ENCODE measurements at places on chromosomes 3 and 15. TPM values are rescaled to one million over a fixed set of nuclear protein-coding genes. Genes with fewer than 3 reads are reported as not detected.

GRCh38 chr15:100718075-100718980 is 115.9 kb downstream of the ASB7 start:
- no peaks in the 10 kb centered on the region for H3K36me3 ChIP-seq
- no peak overlapping the region for H3K4me3 ChIP-seq
- peaks cover 53% of the 10 kb centered on the region for H3K4me1 ChIP-seq

DNA sequence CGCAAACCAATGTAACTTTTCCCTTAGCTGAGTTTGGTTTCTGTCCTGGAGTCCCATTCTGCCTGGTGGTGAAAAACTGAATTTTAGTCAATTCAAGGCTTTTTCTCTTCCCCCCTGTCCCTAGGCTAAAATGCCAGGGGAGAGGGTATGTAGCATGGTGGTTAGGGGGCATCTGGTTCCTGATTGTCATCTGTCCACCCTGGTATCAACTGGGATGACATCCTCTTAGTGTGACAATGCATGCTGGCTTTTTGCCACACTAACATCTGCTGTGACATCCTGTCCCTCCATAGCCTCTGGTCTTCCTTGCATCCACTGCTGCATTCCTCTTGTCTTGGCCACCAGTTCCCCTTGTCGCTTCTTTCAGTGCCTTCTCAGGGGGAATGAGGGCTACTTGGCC is 73.7 kb downstream of the ABHD5 start:
- DNase-seq, result no peak
- H3K27ac ChIP-seq, result no peak overlapping the region
- H3K4me1 ChIP-seq, result peaks cover 4% of the 10 kb centered on the region
- no peaks in the 10 kb centered on the region for H3K36me3 ChIP-seq
- H3K4me3 ChIP-seq, result no peak overlapping the region

DNA sequence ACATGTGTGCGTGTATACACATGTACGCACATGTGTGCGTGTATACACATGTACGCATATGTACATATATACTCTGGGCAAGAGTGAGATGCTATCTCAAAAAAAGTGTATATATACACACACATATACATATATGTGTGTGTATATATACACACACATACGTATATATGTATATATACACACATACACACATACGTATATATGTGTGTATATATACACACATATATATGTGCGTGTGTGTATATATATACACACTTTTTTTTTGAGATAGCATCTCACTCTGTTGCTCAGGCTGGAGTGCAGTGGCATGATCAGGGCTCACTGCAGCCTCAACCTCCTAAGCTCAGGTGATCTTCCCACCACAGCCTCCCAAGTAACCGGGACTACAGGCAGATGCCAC is 8.4 kb downstream of the HACL1 start:
- peaks cover 14% of the 10 kb centered on the region for H3K36me3 ChIP-seq
- DNase-seq, result no peak
- no peak overlapping the region for H3K4me3 ChIP-seq
- no peaks in the 10 kb centered on the region for H3K27me3 ChIP-seq
- H3K4me1 ChIP-seq, result no peaks in the 10 kb centered on the region

- no peak overlapping the region for H3K4me3 ChIP-seq
- peaks cover 8% of the 10 kb centered on the region for H3K36me3 ChIP-seq
- no peaks in the 10 kb centered on the region for H3K27me3 ChIP-seq
- H3K4me1 ChIP-seq, result peaks cover 42% of the 10 kb centered on the region
- DNase-seq, result no peak
These were observed 26.2 kb downstream of the LPP start for GRCh38 chr3:188180114-188180513.

DNA sequence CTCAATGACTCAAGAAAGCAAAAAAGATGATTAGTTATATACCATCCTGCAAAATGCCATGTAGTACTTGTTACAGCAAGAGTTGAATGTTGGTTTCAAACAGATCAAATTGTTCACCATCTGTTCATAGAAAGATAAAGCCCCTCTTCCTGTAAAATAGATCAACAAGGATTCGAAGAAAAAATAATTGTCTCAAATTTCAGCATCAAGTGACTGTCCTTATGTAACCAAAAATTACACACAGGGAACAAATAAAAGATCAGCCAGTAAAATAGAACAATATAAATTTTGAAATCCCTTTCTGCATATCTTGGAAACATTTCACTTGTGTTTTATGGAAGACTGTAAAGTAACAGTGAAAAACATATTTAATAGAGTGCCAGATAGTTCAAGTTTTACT is 165.1 kb upstream of the STAC start:
- peaks cover 7% of the 10 kb centered on the region for H3K27me3 ChIP-seq
- H3K4me1 ChIP-seq, result no peaks in the 10 kb centered on the region
- no peaks in the 10 kb centered on the region for H3K36me3 ChIP-seq
- no peak for DNase-seq
- H3K27ac ChIP-seq, result no peak overlapping the region

IGF2BP2 gene
- 187 TPM for total RNA-seq

GRCh38 chr3:14933820-14934425 is 13.5 kb upstream of the NR2C2 start:
- peaks cover 43% of the 10 kb centered on the region for H3K4me1 ChIP-seq
- H3K27me3 ChIP-seq, result no peaks in the 10 kb centered on the region
- peak overlapping the region; percentile 91 for H3K27ac ChIP-seq

DNA sequence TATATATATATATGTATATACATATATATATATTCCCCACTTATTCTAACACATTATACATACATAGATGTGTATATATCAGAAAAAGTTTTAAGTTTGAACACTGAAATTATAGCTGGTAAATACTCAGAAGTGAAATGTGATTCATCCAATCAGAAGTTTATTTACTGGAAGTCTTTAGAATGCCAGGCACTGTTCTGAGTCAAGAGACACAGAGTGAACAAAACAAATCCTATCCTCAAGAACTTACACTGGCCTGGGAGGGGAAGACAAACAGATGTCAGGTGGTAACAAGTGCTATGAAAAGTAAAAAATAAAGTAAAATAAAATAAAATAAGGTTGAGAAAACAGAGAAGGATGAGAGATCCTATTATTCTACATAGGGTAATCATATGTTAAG is 13.4 kb downstream of the DHX36 start:
- H3K4me1 ChIP-seq, result no peaks in the 10 kb centered on the region
- H3K27ac ChIP-seq, result no peak overlapping the region
- no peak for DNase-seq
- no peaks in the 10 kb centered on the region for H3K27me3 ChIP-seq

GRCh38 chr15:42355291-42355690 is 4.0 kb upstream of the CAPN3 start:
- H3K4me3 ChIP-seq, result no peak overlapping the region
- H3K36me3 ChIP-seq, result peaks cover 2% of the 10 kb centered on the region
- no peaks in the 10 kb centered on the region for H3K4me1 ChIP-seq
- no peak overlapping the region for H3K27ac ChIP-seq

GOLGA6L7 gene
- total RNA-seq, result not detected

DNA sequence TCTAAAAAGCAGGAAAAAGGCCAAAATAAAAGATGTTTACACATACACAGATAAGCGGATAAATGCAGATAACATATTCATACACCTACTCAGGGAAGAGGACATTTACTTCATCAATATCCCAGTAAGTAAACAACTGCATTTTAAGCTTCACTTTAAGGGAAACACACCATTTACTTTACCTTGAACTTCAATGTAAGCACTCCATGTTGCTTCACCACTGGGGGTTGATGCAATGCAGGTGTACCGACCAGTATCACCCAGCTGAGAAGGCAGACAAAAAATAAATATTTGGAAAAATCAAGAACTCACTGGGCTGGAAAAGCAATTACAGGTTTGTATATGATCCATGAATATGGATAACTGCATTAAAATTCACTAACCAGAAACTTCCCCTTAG is 1099.5 kb downstream of the ROBO1 start:
- no peak overlapping the region for H3K27ac ChIP-seq
- H3K27me3 ChIP-seq, result no peaks in the 10 kb centered on the region
- peaks cover 16% of the 10 kb centered on the region for H3K36me3 ChIP-seq
- peaks cover 6% of the 10 kb centered on the region for H3K4me1 ChIP-seq

DNA sequence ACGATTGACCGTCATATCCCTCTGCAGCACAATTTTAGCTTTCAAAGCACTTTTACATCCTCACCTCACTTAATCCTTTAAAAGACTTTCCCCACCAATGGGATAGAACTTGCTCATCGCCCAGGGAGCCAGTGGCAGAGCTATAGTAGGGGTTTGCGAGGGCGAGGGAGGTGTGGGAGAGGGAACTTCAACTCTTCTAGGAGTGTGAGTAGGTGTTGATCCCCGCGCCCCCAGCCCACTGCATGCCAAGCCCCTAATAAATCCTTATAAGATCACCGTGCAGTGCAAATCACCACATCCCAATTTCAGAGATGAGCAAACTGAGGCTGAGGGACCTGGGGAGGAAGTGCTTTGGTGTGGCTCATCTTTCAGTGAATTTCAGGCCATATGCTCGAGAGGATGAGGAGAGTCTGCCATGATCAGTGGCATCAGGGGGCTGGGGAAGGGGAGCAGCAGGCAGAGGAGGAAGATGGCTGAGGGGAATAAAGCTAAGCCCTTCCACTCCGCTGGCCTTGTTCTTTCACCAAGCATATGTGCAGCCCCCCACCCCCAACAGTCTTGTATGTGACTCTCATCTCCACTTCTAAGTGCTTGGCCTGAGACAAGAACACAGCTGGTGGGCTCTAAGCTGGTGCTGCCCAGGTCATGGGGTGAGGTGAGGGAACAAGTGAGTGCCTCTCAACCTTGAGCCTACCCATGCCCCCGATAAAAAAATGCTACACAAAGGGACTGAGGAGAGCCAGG is 5.1 kb downstream of the INSYN1 start:
- no peak overlapping the region for H3K4me3 ChIP-seq
- H3K27ac ChIP-seq, result peak overlapping the region; percentile 45
- H3K4me1 ChIP-seq, result peaks cover 2% of the 10 kb centered on the region
- DNase-seq, result no peak
- no peaks in the 10 kb centered on the region for H3K36me3 ChIP-seq

- no peaks in the 10 kb centered on the region for H3K36me3 ChIP-seq
- H3K27ac ChIP-seq, result no peak overlapping the region
- H3K4me1 ChIP-seq, result peaks cover 1% of the 10 kb centered on the region
- DNase-seq, result no peak
- H3K4me3 ChIP-seq, result no peak overlapping the region
These were observed 262.5 kb upstream of the ATP10A start for GRCh38 chr15:26125664-26126063.

DNA sequence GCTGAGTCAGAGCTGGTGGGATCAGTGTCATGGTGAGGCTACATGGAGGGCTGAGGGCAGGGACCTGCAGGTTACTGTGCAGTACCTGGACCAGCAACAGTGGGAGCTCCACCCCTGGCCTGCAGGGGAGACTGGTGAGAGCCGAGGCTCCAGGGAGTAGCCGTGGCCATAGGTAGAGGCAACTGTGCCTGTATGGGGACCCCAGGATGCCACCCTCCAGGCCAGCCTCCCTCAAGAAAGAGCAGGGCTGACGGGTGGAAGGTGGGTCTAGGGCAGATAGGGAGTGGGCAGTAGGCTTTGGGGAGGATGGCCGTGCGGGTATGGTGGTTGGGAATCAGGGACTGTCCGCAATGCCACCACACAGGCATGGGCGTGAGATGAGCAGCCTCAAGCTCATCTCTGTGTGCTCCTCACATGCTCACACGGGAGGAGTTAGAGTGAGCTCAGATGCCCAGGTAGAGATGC is 35.5 kb downstream of the FBLN2 start:
- peaks cover 17% of the 10 kb centered on the region for H3K4me1 ChIP-seq
- no peaks in the 10 kb centered on the region for H3K36me3 ChIP-seq
- H3K4me3 ChIP-seq, result no peak overlapping the region
- DNase-seq, result no peak
- peaks cover 15% of the 10 kb centered on the region for H3K27me3 ChIP-seq

DNA sequence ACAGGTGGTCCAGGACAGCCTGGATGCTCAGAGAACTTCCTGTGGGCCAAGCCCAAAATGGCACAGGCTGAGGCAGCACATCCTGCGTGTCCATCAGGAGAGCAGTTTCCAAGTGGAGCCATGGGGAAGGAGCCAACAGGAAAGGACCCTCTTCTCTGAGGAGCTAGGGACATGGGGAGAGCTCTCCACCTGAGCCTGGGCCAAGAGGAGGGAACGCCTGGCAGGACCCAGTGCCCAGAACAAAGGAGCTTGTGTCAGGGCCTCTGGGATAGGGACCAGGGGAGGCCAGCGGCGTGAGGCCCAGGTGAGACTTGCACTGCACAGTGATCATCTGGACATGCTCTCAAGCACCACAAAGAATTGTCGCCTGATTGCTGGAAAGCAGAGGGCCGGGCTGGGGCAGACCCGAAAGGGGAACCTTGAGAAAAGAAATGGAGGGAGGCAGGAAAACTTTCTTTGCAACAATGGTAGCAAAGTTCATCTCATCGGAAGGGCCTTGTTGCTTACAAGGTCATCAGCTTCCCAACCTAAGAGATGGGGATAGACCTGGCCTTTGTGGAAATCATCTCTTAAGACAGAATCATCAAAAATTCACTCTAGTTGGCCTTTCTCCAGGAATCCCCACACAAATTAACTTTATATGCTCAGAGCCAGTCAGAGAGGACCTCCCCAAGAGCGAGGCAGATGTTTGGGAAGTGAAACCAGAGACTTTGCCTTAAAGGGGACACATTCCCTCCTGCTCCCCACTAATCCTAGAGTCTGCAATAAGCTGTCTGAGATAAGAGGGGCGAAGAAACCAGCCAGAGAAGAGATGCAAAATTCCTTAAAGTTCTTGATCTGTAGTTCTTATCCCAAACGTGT is 47.7 kb upstream of the HES1 start:
- H3K4me3 ChIP-seq, result no peak overlapping the region
- peaks cover 39% of the 10 kb centered on the region for H3K4me1 ChIP-seq
- H3K27ac ChIP-seq, result no peak overlapping the region
- no peak for DNase-seq

- H3K36me3 ChIP-seq, result no peaks in the 10 kb centered on the region
- no peaks in the 10 kb centered on the region for H3K4me1 ChIP-seq
- H3K27ac ChIP-seq, result no peak overlapping the region
- no peak overlapping the region for H3K4me3 ChIP-seq
These were observed 67.9 kb upstream of the TNIK start for GRCh38 chr3:171528102-171528501.

DNA sequence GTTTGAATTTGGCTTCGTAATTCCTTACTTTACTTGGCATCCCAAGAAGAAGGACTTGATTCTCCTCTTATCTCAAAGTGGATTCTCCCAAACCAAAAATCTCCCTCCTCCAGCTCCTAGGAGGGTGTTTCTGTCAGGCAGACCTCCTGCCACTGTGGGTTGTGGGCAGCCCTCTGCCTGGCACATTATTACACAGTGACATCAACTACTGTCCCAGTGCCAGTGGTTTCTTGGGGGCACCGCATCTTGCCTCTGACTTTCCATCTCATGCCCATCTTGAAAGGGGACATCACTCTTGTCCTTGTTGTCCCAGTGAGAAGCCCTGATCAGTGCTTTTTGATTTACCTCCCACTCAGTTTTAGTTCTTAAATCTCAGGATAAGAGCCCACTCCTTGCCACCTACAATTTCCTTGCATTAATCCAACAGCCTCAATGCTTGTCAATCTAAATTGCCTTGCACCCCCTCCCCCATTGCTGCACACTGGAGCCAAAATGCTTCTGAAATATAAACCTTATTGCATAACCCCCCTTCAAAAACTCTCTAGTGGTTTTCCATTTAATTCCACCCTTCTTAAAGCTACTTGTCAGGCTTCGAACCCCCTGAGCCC is 81.0 kb downstream of the TRAK1 start:
- no peaks in the 10 kb centered on the region for H3K36me3 ChIP-seq
- H3K4me1 ChIP-seq, result peaks cover 1% of the 10 kb centered on the region
- no peaks in the 10 kb centered on the region for H3K27me3 ChIP-seq
- H3K27ac ChIP-seq, result peak overlapping the region; percentile 46

EXOSC7 gene
- total RNA-seq, result 50.7 TPM

ANKRD34C gene
- total RNA-seq, result not detected

All from progenitor cell of endocrine pancreas (in vitro differentiated cells).